DMS79 treated with DMSO at 0.1 percent for 48 hours (cell line): ENCODE measurements at places on chromosomes 5 and 9.

GRCh38 chr9:80586786-80587330, 1015.1 kb downstream of the TLE4 start:
- DNase-seq = no peak

- DNase-seq = no peak
Measured at GRCh38 chr9:71737455-71737854, 30.9 kb downstream of the CEMIP2 start.

DNA sequence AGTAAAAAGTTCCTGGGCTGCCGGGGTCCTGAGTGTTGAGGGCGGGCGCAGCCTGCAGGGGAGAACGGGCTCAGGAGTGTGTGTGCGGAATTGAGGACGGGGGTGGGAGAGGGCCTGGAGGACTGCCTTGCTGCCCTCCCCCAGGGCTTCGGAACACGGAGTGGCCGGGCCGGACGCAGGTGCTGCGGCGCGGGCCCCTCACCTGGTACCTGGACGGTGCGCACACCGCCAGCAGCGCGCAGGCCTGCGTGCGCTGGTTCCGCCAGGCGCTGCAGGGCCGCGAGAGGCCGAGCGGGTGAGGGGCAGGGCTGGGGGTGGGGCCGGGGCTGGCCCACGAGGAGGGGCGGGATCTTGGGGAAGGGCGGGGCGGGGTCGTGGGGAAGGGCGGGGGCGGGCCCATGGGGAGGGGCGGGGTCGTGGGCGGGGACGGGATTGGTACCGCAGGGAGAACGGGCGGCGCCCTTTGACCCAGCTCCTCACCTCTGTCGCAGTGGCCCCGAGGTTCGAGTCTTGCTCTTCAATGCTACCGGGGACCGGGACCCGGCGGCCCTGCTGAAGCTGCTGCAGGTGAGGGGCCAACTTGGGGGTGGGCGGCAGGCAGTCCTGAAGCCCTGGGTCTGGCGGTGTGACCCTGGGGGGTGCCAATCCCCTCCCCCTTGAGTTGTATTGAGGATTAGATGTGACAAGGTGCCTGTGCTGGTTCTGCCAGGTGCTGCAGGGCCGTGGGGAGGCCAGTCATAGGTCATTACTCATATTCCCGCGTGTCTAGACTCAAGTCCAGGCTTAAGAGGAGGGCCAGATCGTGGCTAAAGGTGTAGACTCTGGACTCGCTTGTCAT, 7.1 kb downstream of the FPGS start:
- DNase-seq = no peak

DNA sequence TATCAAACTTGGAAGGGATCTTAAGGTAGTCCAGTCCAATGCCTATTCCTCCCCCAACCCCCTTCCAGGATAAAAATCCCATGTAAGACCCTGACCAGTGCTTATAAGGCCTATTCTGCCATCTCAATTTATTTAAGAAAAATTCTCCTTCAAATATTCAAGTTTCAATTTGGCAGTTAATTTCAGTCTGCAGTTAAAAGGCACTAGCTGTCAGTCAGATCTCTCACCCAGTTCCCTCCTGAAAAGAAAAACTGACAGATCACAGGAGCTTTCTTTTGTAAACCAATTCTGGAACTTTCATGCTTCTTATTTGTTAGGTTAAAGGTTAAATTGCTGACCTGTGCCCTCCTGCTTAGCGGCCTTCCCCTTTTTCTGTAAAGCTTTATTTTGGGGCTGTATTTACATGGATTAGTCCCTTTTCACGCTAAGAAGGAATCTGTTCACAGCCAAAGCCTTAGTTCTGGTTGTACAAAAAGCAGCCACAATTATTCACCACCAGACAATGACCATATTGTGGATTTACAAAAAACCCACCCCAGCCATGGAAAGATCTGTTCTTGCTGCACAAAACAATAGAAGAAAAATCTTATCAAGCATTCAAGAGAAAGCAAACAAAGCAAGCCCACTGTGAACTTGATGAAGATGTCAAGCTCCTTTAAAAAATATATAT, 68.7 kb downstream of the DENND1A start:
- DNase-seq = no peak

- DNase-seq = no peak
Measured at GRCh38 chr9:91991721-91992341, 41.8 kb upstream of the ROR2 start.

- no peak for DNase-seq
Measured at GRCh38 chr5:42759456-42759855, 2.8 kb downstream of the CCDC152 start.

DNA sequence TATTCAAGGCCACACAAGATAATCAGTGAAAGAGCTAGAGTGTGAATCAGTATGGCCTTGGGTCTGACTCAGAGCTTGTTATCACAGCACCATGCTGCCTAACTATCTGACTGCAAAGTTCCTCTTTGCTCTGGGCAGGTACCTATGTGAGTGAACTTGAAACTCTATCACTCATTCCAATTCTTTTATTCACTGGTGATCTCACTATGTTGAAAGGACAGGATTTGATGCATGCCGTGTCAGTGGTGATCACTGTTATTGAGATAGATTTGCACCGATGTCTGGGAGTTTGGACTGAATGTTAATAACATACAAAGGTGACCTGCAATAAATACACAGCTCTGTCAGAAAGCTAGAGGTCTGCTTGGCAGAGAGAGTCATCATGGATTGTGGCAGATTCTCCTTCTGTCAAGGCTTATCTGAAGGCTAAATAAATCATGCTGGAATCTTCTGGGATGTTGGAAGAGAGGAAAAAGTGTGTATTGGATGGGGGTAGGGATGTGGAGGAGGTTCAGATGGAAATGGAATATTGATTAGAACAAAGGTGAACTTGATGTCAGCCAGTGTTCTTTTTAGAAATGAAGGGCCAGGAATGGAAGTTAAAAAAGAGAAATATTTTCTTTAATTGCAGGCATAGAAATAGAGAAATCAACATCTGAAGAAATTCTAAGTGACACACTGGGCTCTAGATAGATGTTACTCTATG, 91.8 kb upstream of the TNC start:
- no peak for DNase-seq

DNA sequence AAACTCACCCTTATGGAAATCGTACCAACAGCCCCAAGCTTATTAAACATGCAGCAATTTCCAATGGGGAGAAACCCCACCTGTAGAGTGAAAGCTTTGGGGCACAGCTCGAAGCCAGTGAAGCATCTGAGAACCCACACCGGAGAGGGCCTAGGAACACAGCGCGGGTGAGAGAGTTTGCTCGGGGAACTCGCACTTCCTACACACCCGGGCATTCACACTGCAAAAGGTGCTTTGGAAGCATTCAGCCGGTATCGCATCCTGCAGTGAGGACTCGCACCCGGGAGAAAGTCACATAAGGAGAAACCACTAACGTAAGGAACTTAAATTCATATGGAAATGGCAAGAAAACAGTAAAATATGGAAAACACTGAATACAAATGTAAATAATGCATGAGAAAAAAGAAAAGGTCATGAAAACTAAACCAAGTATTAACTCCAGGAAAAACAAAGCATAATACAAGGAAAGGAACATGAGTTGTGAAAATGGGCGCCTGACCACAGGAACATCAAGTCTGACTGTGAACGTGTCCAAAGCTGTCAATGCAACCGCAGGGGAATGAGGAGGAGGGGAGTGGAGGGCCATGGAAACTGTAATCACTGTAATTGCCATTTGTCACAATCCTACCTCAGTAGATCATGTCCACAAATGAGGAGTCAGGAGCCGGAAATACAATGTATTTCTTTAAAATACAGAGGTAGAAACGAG, 28.7 kb downstream of the CAMSAP1 start:
- DNase-seq = no peak

DNA sequence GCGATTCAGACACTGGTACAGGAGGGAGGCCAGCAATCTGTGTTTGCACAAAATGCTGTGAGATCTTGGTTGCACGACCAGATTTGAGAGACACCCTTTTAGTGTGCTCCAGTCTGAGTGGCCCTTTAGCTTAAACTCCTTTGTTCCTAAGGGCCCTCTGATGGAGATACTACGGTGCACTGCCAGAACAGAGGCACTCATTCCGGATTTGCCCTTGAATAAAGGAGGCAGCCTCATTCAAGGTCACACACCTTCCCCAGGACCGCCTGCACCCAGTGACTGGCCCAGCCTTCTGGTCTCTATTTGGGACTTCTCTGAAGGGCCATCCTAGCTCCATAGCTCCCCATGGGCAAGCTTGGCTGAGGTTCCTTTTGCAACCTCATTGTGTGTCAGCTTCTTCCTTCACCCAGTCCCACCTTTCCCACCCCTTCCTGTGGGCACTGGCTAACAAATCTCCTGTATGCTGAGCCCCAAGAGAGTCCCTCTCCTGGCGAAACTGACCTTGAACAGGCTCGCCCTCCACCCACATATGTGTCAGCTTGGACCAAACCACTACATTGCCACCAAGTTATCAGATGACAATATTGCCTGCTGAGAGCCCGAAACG, 191.7 kb downstream of the GABBR2 start:
- DNase-seq = no peak

DNA sequence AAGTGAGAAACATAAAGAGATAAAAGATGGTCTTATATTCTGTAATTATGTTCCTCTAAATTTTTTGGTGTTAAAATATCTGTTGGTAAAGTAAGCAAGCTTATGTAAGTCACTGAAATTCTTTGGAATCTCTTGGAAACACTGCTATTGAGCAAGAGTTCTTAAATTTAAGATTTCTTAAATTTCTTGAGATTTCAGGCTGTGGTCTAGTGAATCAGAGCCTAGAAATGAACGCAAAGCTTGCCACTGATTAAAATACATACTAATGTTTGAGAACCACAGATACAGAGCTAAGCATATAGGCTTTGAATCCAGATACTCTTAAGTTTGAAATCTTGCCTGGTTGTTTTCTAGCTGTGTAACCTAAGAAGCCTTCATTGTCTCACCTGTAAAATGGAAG, 133.4 kb downstream of the TRPM3 start:
- no peak for DNase-seq

DNA sequence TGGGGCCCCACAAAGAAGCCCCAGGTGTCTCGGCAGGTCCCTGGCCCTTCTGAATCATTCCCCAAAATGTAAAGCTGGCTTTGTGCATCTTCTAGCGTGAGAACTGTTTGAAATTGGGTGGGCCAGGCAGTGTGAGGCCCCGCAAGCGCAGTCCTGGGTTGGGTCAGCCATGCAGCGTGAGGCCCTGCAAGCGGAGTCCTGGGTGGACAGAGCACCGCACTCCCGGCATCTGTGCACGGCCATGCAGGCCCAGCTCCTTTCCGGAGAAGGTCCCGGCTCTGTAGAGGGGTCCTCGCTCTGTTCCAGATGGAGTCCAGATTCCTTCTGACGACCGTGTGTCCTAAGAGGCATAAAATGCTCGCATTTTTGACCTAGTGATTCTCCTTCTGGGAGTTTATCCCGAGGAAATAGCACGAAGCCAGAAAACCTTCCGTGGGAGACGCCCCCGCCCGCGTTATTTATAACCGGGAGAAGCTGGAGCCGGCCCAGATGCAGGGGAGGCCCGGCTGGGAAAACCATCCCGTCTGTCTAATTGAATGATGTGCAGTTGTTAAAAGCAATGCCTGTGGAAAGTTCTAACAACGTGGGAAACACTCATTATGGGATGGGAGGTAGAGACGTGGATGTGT, 19.4 kb upstream of the NOTCH1 start:
- DNase-seq = no peak

DNA sequence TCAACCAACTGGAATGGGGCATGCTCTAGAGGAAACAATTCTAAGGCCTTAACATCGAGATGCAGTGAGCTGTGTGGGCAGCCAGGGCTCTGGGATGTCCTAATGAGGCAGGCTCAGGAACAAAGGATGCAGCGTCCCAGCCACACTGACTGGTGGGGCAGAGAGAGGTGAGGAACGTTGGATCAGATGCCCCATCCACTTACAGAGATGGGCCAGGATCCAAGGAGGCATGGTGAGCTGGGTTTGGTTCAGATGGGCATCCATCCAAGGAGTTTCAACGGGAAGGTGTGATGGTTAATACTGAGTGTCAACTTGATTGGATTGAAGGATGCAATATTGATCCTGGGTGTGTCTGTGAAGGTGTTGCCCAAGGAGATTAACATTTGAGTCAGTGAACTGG, 15.5 kb upstream of the MARCHF6 start:
- DNase-seq = no peak

DNA sequence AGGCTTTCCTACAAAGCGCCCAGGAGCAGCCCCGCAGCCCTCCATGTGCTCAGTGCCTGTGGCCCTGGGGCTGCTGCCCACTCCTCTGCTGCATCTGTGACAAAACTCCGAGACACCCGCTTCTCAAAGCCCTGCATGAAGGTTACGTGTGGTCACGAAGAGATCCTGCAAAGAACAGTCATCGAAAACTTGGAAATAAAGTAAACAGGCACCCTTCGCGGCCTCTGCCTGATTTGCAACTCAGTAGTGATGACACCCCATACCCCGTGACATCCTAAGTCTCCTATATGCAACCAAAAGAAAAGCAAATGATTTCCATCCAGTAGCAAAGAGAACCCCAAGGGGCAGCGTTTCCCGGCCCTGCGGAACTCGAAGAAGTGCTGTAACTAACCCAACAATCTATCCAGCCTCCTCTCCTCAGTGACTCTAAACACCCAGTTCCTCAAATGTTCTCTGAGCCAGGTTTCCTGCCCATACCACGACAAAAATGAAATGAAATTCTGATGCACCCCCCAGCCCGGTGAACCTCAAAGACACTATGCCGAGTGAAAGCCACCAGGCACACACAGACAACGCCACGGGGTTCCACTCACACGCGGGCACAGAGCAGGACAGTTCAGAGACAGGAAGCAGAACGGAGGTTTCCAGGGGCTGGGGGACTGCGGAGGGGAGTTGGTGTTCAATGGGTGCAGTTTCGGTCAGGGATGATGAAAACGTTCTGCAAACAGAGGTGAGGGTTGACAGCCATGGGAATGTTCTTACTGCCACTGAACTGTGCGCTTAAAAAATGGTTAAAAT, 19.0 kb downstream of the NACC2 start:
- no peak for DNase-seq

GRCh38 chr5:169417676-169418075, 116.7 kb upstream of the SLIT3 start:
- no peak for DNase-seq

DNA sequence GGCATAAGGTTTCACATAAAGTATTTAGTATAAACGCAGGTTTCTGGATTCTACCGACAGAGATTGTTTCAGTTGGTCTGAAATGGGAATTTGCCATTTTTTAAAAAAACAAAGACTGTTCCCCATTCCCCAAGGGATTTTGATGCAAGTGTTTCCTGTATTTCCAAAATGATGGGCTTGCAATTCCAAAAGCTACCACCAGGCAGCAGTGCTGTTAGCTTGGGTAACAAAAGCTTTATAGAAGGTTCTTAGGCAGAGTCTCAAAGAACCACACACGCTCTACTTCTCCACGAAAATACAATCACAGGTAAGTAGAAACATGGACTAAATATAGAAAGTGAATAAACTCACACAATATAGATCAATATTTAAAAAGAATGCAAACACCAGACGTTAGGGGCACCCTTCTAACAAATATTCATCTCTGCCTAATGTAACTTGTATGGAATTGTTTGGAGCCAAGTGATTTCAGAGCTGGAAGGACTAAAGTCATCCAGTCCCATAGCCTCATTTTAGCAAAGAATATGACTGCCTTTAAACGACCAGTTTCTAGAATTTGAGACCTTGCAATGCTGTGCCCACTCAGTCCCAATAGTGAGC, 154.3 kb downstream of the SPOCK1 start:
- no peak for DNase-seq
